ENCODE measurements at places on chromosomes 5 and 9.

- no peak for DNase-seq
These were observed 393.3 kb downstream of the KIF4B start for GRCh38 chr5:155406815-155407214.

GRCh38 chr5:137629646-137630045 lies 106.2 kb downstream of the KLHL3 start:
- DNase-seq: no peak

DNA sequence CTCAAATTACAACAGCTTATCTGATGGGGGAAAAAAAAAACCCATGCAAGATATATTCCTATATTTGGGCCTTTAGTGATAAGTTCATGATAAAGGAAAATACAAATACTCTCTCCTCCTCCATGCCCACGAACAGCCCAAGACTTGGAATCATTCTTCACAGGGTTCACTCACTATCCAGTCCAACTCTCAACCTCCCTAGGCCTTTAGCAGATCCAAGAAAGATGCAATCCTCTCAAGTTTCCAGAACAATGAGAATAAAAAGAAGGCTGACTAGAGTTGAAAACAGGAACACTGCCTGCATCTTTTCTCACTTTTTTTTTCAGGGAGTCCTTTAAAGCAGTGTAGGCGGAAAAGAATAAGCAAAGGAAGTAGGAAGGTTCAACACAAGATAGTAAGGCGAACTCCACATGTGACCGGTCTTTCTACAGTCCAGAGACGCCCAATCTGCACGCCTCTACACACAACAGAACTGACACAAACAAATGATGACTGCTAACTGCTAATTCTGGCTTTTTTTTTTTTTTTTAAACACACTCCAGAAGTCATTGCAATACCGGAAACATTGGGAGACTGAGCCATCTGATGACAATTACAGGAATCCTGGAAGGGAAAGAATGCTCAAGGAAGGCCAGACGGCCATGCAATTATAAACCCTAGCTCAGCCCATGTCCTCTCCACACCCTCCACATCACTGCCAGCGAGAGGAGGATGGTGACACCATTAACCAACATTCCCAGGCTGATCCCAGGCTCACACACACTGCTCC lies 75.4 kb downstream of the BNC2 start:
- DNase-seq: no peak

- DNase-seq: no peak
These were observed 27.1 kb downstream of the ZCCHC10 start for GRCh38 chr5:132999246-132999645.

GRCh38 chr5:176803068-176803942 lies 7.1 kb upstream of the UNC5A start:
- DNase-seq: no peak

- DNase-seq: no peak
These were observed 112.2 kb upstream of the SMC2 start for GRCh38 chr9:103981912-103982311.

- no peak for DNase-seq
These were observed 81.8 kb upstream of the NEURL1B start for GRCh38 chr5:172559004-172559932.

DNA sequence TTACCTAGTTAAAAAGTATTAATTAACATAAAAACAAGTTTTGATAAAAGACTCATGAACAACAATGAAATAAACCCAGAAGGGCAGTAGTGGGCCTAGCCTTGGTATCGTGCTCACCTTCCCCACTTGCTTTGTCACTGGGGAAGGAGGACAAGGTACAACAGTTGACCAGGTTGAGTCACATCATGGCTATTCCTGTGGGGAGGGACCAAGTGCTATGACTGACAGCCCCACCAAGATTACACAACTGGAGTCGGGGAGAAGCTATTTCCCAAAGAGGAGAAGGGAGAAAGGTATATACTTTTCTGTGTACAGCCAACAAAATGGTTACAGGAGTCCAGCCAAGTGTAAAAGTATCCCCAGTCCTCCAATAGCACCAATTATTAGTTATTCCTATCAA lies 251.3 kb upstream of the RFX3 start:
- no peak for DNase-seq

GRCh38 chr9:133476036-133476931 lies 2.6 kb downstream of the SLC2A6 start:
- DNase-seq: no peak

- DNase-seq: no peak
These were observed 9.6 kb downstream of the OR13C5 start for GRCh38 chr9:104589626-104590025.

DNA sequence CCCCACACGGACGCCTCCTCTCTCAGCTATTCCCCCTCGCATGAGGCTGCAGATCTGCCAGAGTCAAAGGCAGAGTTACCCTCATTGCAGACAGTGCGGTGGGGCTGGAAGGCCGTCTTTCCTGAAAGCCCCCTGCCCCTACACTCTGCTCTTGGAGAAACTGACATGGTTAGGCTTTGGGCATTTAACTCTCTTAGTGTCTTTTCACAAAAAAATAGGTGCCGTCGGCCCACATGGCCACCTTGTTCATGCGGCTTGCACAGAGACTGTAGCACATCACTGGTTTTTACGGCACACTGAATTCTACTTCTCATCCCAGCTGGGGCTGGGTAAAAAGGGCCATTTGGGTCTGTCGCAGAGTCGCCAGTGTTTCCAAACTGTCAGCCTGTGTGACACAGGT lies 107.6 kb downstream of the ENTREP1 start:
- DNase-seq: no peak

DNA sequence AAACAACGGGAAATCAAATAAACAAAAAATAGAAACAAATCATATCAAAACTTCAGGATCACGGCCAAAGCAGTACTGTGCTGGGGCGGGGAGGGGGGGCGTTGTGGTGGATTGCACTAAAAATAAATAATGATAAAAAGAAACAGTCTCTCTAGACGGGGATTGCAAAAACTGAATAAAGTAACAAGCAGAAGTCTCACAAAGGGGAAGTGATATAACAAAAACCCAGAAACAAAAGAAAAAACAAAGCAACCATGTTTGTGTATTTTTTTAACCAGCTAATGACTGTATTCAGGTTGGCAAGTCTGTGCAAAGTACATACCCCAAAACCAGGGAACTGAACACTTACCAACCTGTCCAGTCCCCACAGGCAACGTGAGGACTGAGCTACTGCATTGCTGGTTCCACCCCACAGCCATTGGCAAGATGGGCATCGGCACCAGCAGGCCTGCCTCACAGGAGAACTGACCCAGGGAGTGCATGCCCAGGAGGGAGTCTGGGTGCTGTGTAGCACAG lies 24.1 kb downstream of the BICD2 start:
- DNase-seq: no peak

DNA sequence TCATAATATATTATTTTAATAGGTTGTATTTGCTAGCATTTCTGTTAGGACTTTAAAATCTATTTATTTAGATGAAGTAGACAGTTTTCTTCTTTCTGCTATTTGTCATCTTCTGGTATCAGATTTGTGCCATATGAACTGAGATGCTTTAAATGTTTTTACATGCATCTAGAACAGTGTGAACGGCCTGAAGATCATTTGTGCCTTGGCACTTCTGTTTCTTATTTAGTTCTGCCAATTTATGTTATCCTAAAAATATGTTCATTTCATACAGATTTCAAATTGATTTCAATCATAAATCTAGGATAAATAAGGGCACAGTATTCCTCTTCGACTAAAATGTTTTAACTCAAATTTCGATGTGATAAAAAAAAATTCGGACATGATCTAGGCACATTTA lies 16.1 kb downstream of the ZBTB34 start:
- DNase-seq: no peak

GRCh38 chr5:27474395-27474794 lies 436.0 kb upstream of the CDH9 start:
- no peak for DNase-seq

GRCh38 chr5:79513308-79513703 lies 628 bp downstream of the HOMER1 start:
- no peak for DNase-seq

DNA sequence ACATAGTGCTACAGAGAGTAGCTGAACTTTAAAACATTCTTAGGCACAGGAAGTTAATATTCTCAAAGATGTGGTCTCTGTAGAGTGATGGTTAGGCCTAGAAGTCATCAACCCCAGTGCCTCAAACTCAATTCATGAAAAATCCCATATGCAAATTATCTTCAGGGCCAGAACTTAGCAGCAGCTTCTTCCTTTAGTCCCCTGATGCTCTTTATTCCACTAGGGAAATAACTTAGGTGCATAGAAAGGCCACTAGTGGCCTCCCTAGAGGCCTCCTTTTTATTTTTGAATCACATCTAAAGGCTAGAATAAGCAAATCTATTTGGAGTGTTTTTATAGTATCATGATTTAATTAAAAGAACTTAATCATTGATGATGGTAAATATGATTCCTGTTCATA lies 88.3 kb downstream of the GIN1 start:
- no peak for DNase-seq

Data from mesenteric fat pad (tissue), 1 donor.